ENCODE measurements at places on chromosomes 11 and 22.

- no peak for DNase-seq
Measured at GRCh38 chr11:128693416-128693712, 508 bp upstream of the FLI1 start.

GRCh38 chr11:120035756-120036155 is 102.2 kb downstream of the TRIM29 start:
- no peak for DNase-seq

DNA sequence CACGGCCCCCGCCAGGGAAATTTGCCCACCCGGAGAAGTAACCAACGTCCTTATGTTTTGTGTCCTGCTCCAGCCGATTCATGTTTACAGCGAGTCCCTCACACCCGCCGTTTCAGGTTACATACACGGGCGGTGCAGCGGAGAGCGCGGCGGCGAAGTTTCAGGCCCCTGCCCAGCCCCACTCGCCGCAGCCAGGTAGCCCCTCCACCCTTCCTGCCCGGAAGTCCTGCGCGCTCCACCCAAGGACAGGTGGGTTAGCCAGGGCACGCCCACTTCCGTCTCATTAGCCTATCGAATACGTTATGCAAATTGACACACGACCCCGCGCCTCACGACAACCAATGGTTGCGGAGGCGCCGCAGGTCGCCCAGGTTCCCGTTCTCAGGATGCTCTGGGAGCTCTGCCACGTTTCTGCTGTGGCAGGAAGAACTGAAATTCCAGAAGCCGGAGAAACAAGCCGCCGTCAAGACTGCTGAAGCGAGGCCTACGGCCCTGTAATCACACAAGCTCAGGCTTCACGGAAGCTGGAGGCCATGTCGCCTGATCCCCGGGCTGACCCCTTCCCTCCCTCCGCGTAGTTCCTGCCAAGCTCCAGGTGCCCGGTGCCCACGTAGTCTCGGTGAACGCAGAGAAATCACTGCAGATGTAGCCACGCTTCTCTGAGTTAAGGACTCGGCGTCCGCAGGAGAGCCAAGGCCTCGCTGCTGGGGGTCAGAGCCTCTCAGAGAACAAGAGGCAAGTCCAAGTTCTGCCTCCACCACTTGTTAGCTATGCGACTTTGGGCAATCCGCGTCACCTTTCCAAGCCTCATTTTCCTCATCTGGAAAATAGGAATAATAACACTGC is 22.4 kb upstream of the MYH9 start:
- DNase-seq = no peak

DNA sequence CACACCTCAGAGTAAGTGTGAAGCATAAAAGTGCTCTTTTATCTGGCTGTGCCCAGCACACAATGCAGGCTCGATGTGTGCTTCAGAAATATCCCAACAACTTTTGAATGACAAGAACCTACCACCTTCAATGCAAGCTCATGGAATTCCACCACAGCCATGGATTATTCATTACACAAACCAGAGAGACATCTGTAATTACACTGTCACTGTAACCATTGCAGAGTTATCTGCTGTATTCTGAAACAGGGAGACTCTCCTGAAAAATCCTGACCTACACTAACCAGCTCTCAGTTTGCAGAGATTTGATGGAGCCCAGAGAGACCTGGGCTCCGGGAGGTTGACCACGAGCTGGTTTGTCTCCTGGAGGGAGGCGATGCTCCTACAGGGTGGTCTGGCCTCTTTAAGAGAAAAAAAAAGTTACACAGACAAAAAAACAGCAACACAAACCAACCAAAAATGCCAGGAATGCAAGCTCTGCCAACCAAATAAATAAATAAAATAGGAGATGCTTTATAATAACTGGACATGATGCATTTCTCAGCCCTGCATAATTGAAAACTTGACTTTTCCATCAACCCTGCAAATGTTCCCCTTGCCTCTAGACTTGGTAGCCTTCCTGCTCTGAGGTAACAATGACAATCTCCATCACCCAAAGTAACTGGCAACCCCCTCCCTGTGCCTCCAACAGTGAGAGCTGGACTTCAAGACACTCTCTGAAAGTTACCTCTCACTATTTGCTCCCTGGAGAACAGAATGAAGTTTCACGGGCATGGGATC is 69.7 kb downstream of the ETS1 start:
- no peak for DNase-seq

- DNase-seq = peak; percentile 74
Measured at GRCh38 chr11:45110562-45110961, 35.9 kb upstream of the PRDM11 start.

DNA sequence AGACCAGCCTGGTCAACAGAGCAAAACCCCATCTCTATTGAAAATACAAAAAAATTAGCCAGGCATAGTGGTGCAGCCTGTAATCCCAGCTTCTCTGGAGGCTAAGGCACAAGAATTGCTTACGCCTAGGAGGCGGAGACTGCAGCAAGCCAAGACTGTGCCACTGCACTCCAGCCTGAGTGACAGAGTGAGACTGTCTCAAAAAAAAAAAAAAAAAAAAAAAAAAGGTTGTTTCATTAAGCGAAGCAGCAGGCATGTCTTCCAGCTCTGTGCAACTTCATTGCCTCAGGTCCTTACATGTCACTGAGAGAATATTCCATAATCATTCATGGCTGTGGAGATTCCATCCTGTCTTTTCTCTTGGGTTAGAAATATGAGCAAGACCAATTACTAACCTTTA is 16.9 kb downstream of the GAB2 start:
- no peak for DNase-seq
